Omental fat pad (tissue), 4 donors: ENCODE measurements at places on chromosomes 5 and 9. TPM values are rescaled to one million over a fixed set of nuclear protein-coding genes. Genes with fewer than 3 reads are reported as not detected.

GRCh38 chr5:83720836-83721537 is at the start of gene HAPLN1:
Gene HAPLN1 (minus strand): TSS chr5:83720855. CDS start chr5:83673523, 47,332 bp downstream.
- DNase-seq = no peak

- DNase-seq = no peak
Measured at GRCh38 chr9:120436983-120437475, 142.9 kb downstream of the CDK5RAP2 start.

DNA sequence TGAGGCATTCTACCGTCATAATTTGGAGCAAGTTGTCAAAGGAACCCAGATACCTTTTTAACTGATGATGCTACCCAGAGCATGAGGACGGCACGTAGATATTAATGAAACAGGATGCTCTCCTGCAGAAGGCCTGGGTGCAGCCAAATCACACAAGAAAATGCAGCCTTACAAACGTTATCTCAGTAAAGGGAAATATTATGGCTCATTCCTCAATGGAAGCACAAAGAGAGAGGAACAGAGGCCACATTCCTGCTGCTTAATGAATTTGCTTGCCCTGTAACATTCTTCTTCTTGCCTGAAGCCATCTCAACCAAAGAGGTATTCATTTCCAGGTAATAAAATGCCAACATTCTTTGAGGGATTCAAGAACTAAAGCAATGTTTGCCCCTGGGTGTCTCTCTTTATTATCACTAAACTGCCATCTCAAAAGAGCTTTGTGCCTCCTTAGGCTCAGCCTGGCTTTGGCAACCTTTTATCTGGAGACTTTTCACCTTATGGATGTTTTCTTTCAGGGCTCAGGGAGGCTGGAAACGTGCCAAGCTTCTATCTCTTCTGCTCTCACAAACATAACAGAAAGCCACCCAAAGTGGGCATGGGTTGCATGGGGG is 92.9 kb downstream of the TNC start:
- no peak for DNase-seq

- no peak for DNase-seq
Measured at GRCh38 chr9:120895951-120896350, 19.0 kb upstream of the PHF19 start.

DNA sequence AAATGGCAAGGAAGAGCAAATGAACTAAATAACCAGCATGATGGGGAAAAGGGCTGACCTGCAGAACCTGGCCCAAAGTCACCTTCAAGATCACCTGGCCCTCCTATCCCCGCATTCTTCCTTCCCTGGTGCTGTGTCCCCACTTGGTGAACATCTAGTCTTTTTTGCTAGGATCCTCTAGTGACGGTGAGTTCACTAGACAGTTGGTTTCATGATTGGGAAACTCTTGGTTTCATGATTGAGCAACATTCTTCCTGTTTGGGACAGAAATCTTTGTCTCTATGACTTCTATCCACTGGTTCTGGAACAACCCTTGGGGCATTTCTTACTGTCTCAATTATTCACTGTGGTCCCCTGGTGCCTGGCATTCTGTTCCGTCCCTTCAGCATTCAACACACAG is 50.2 kb upstream of the DAB2IP start:
- DNase-seq = no peak

DNA sequence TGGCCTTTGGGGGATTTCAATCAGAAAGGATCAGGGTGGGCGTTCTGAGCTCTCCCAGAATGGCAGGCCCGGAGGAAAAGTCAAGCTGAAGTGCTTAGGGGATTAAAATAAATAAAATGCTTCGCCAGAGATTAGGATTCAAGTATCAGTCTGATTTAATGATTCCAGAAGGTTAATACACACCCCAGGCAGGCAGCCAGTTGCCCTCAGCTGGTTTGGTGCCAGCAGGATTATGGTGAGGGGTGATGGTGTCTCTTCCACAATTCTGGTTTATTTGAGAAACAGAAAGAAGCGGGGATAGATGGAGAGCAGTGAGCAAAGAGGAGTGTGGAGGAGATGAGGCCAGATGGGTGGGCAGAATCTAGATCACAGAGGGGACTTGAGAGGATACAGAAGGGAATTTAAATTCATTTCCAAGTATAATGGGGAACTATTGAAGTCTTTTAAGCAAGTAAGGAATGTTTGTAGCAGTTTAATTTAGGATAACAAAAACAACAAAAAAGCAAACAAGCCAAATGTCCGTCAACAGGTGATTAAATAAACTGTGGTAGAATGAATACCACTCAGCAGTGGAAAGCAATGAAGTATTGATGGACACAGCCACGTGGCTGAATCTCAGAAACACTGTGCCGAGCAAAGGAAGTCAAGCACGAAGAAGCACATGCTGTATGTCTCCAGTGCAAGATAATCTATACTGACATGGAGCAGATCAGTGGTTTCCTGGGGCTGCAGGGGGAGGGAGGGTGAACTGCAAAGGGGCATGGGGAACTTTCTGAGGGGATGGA is 297.7 kb downstream of the MSX2 start:
- DNase-seq = no peak

DNA sequence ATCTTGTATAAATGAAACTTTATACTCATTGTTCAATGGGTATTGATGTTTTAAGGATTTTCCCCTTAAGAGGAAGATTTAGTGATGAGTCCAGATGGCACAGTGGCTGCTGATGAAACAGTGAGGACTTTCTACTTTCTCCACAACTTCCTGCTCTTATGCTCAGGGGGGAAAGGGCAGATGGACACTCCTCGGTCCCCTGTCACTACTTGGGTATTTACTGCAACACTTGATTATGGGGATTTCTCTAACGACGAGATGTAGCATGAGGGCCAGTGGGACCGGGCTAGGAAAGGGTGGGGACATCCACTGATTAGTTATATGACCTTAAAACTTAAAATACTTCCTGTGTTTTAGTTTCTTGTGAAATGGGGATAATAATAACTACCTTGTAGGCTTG is 146.1 kb upstream of the HMHB1 start:
- DNase-seq = no peak

DNA sequence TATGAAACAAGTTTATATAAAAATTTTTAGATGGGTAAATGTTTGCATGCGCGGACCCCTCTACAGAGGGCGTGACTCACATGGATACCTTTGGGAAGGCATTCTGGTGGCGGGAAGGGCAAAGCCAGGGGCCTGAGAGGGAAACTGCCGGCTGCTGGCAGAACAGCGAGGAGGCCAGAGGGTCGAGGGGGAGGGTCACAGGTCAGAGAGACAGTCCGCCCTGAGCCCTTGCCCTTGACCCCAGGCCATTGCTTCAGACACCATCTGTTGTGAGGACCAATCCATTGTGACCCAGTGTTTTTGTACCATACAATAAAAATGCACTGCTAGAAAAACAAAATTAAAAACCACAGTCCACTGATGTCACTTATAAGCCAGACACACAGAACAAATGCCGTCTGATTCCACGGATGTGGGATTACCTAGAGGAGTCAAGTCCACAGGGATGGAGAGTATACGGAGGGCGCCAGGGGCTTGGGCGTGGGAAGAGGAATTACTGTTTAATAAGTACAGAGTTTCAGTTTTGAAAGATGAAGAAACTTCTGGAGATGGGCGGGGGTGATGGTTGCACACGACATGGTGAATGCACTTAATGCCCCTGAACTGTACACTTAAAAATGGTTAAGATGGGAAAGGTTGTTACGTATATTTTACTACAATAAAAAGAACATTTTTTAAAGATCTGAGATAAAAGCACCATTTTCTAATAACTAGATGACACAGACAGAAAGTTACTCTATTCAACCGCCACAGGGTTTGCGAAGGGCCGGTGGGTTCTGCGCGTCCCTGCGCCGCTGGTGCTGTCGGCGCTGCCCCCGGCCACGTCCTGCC is 12.0 kb downstream of the BTNL9 start:
- no peak for DNase-seq

GRCh38 chr5:118405650-118406061 is 582.7 kb downstream of the DTWD2 start:
- no peak for DNase-seq

DNA sequence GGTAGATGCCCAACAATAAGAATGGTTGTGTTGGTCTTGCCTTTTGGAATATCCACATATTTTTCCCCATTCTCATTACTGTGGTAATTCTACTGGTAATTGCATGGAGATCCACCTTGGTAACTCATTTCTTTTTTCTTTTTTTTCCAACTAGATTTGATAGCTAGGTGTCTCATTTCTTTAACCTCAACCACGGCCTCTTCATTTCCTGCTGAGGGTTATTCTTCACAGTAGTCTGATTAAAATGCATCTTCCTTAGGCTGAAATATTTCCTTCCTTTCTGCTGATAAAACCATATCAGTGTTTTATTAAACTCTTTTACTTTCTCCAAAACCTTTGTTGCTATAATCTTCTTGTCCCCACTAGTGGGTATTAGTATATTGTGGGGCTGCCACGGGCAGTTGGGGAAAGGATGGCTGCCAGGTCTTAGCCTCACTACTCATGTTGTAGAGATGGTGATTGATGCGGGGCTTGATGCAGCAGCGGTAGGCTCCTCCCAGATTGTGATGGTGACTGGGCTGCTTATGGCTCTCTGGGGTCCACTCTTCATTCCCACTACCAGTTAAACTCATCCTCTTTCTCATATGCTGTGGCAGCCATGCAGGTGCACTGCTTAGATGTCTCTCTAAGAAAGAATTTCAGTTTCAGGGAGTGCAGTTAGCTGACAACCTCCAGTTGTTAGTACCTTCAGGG is 35.9 kb downstream of the KIF2A start:
- DNase-seq = no peak

DNA sequence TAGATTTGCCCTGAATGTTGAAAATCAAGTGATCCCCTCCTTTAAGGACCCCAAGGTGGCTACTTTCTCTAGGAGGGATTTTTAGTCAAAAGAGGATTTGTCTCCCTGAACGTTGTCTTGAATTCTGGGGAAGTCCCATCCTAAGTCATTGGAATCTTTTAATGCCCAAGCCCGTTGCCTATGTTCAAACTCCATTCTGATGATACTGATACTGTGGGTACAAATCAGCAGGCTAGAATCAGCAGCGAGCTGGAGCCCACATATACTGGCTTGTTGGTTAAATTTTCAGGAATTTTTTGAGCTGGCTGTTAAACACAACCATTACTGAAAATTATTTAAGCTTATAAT is 22.4 kb upstream of the TNFSF15 start:
- no peak for DNase-seq

DNA sequence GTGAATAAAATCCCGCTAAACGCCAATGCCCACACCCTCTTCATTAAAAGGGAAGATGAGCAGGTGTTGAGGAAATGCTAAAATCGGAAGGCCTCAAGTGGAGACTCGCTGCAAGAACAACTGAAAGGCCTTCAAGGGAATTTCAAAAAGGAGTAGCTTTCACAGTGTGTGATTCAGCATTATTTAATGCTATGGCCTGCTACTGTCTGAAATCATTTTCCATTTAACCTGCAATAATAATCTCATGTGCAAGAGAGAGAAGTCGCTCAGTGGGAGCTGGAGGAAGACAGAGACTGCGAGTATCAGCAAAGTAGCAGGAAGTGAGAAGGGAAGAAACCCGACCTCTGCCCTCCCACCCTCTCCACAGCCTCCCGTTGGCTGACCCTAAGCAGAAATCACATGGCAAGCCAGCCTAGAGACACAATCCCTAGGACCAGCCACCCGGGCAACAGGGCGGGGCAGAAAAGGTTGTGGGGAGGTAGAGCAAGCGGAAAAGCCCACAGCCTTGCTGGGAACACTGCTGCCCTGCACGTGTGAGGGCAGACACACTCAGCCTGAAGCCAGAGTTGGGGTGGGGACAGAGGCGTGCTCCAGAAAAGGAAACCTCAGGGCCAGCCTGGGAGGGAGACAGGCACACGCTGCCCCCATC is 39.9 kb upstream of the CTSL start:
- DNase-seq = no peak

DNA sequence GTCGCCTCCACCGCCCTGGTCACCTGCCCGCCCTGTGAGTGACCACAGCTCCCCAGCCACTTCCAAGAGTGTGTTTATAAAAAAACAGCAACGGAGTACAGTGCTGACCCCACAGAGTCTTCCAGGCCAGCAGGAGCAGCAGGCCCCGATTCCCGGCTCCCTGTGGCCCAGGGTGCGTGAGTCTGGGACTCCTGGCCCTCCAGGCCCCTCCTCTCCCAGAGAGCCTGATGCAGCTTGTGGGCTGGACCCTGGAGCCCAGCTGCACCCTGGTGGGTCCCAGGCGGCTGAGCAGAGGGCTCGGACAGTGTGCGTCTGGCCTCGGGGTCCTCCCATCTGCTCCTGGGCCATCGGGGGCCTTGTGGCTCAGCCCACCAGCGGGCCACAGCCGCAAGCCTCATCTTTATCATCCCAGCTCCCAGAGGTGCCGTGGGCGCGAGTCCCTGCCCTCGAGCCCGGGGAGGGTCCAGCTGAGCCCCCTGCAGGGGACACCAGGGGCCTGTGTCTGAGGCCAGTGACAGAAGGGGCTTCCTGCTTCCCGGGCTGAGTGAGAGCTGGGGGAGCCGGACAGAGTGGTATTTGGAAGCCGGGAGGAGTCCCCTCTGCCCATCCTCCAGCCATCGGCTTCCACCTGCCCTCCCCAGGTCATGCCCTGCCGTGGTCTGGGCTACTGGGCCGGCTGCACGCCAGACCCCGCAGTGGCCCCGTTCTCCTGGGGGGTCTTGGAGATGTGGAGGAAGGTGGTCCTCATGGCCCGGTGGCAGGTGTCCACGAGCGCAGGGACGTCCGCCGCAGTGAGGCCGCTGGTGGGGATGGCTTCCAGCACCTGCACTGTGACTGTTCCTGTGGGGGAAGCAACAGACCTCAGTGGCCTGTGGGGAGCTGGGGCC is 10.6 kb downstream of the EGFL7 start:
- DNase-seq = no peak

GRCh38 chr9:19171271-19171670 is 44.0 kb upstream of the PLIN2 start:
- no peak for DNase-seq

DNA sequence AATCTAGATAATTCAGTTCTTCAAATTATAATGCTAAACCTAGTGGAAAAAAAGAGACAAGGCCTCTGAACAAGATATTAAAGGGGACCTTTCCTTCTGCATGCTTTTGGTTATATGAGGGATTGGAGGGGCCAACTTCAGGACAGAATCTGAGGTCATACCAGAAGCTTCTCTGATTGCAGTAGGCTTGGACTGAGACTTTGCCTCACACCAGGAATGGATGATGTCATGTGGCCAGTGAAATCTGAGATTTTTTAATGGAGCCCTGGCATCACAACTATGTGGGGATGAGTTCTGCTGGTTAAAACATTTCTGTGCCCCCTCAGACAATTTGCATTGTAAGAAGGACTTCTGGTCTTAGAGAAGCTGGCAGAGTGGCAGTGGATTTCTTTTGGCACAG is 88.6 kb downstream of the ANGPTL2 start:
- DNase-seq = no peak

GRCh38 chr5:63233911-63234310 is 655.3 kb downstream of the LRRC70 start:
- no peak for DNase-seq

DNA sequence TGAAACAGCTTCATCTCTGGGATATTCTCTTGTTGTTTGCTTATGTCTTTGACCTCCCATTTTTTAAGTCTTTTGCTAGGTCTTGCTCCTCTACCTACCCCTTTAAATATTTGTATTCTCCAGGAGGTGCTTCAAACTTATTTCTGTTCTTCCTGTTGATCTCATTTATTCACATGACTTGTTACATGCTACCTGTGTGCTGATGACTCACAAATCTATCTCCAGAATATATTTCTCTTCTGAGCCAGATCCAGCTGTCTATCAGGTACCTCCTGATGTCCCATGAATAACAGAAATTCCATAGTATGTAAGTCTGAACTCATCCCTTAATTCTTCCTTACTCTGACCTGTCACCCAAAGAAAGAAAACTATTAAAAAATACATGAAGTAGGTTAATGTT is 11.0 kb downstream of the NIPBL start:
- no peak for DNase-seq

The HTR1A gene
- not detected for total RNA-seq

The SPARC gene
- total RNA-seq = 724 TPM

The PCDHB2 gene
- total RNA-seq = 2.3 TPM

The CFAP157 gene
- total RNA-seq = not detected

The CBY3 gene
- not detected for total RNA-seq

The NUTM2G gene
- not detected for total RNA-seq
